ENCODE measurements at places on chromosomes 5 and 9. TPM values are rescaled to one million over a fixed set of nuclear protein-coding genes. Genes with fewer than 3 reads are reported as not detected.
A peak's percentile ranks its signal among the peaks of the same experiment; 100 is the strongest.

GRCh38 chr5:1378096-1378495 is 33.2 kb upstream of the CLPTM1L start:
- DNase-seq = no peak
- no peak overlapping the region for H3K4me3 ChIP-seq
- H3K36me3 ChIP-seq = no peaks in the 10 kb centered on the region
- no peak overlapping the region for H3K27ac ChIP-seq

MAMDC4 gene
- 0.07 TPM for polyA plus RNA-seq

DNA sequence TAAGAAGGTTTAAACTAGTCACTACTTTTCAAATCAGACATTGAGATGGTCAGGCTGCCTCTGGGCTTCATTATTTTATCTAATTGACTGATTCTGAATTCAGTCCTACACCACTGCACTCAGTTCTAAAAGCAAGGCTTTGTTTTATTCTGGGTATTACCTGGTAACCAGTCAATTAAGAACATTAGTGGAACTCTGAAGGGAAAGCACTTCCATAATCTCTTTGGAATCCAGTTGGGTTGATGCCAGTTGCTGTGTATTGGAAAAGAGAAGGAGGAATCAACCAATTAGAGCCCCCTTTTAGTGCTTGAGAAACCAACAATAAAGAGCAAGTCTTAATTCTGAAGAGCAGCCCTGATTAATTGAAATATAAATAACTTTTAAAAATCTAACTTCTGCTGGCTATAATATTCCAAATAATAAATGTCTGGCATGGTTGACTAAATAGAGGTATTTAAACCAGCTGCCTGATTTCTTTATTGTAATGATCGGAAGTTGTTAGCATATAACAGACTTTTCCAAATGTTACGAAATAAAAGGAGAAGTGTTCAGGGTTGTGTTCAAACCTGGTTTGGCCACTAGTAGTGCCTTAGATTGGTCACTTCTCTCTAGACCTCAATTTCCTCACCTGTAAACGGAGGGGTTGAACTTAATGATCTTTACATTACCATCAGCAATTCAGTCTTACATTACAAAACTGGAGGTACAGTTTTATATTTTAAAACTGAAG is 32.0 kb downstream of the CPEB4 start:
- H3K4me3 ChIP-seq = peak overlapping the region; percentile 61
- H3K4me1 ChIP-seq = peaks cover 64% of the 10 kb centered on the region
- peak; percentile 35 for DNase-seq
- peaks cover 18% of the 10 kb centered on the region for H3K36me3 ChIP-seq

DNA sequence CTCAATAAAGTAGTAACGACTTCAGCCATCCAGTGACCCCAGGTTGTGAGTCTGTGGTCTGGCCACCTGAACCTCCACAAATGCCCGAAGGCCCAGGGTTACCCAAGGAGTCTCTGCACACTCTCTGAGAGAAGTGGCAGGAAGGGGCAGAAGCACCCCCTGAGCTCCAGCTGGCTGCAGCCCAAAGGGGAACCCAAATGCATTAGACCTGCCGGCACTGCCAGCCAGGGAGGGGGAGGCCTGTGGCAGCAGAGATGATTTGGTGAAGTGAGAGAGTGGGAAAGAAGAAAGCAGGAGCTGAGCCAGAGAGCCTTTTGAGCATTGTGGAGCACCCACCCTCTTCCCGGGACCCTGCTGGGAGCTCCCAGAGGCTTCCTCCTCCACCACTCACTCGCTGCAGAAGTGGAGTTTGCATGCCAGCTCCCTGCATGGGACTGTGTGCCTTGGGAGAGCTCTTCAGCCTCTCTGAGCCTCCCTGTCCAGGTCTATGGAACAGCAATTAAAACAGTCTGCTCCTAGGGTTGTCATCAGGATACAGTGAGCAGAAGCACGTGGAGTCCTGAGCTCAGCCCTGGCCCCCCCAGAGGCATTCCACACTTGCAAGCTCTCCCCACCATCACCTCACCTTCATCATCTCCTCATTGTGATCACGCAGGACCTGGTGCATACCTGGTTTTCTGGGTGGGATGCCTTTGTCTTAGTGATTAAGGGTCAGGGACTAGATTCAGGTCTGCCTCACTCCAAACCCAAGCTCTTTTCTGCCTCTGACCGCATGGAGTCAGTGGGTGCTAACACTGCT is 13.8 kb upstream of the ANGPTL2 start:
- no peaks in the 10 kb centered on the region for H3K36me3 ChIP-seq
- no peaks in the 10 kb centered on the region for H3K27me3 ChIP-seq
- peaks cover 2% of the 10 kb centered on the region for H3K4me1 ChIP-seq

- no peak overlapping the region for H3K4me3 ChIP-seq
- no peaks in the 10 kb centered on the region for H3K36me3 ChIP-seq
- H3K27me3 ChIP-seq = no peaks in the 10 kb centered on the region
- no peak overlapping the region for H3K27ac ChIP-seq
These were observed 22.2 kb upstream of the CFAP157 start for GRCh38 chr9:127684576-127684975.

DNA sequence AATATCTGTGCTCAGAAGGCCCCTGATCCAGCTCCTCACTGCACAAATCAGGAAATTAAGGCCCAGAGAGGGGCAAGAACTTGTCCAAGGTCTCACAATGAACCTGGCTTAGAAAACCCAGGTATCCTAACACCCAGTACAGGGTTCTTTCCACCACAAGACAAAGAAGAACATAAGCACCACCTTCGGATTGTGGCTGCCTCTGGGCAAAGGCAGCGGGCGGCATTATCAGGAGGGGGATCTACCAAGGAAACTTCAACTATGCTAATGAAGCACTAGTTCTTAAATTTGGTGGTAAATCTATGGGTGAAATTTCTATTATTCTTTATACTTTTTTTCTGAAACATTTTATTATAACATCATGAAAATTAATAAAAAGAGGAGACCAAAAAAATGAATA is 17.9 kb downstream of the ANXA6 start:
- no peak for DNase-seq
- no peak overlapping the region for H3K27ac ChIP-seq
- peaks cover 23% of the 10 kb centered on the region for H3K4me1 ChIP-seq
- no peak overlapping the region for H3K4me3 ChIP-seq
- H3K27me3 ChIP-seq = no peaks in the 10 kb centered on the region

Data from CD14-positive monocyte (primary cell).